NCI-H774 (cell line): ENCODE measurements at places on chromosomes 12 and 14.

- DNase-seq = no peak
Measured at GRCh38 chr14:100710826-100711462, 15.7 kb upstream of the DLK1 start.

GRCh38 chr12:79452906-79453305, 237.9 kb downstream of the PAWR start:
- no peak for DNase-seq

DNA sequence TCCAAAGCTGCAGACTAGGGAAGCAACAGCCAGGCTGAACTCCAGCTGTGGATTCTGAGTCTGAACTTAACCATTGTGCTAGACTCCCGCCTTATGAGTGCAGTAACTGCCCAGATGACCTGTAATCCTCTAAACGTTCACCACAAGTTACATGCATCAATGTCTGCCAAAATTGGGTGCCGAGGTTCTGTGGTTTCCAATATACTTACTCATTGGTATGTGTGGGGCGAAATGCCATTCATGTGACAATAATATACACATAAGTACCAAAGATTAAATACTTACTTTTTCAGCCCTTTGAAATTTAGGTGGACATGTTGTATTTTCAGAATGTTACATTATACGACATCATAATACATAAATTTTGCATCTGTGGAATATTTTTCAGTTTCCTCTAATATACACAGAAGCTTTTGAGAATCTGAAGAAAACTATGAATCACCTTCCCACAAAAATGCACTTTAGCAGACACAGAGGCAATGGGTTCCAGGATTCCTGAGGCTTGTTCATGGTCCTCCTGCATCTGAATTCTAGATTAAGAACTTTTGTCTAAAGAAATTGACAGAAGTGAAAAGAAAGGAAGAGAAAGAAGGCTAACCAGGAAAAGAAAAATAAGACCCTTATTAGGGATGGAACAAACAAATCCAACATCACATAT, 31.7 kb downstream of the GRIP1 start:
- DNase-seq = no peak

DNA sequence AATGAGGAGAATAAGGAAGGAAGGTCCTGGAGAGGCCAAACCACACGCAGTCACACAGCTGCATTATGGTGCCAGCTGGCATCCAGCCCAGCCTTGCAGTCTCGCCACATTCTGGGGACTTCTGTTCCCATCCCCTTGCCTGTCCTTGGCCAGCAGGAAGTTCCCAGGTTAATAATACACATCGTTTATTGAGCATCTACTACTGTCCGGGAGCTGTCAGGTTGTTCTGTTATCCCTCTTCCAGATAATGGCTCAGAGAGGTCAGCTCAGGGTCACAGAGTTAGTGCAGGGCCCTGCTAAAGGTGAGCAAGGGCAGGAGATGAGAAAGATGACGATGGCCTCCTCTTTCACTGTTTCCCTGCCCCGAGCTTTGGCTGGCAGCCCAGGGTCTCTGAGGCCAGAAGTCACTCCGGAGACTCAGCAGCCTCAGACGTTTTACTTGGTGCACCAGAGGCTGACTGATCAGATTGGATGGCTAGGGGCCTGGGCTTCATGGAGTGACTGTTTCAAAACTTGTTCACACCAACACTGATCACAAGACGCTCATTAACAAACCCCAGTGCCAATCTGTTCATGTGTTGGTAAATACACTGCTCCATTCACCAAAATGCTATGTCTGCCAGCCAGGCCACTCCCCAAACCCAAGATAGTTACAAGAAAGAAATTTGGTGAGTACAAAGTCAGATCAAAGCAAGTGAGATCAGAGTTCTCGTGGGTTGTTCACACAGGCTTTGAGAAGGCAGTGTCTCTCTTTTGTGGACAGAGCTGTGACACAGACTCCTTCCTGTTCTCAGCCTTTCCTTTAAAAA, 79.2 kb downstream of the B4GALNT3 start:
- DNase-seq = no peak

GRCh38 chr14:99143793-99144192, 128.2 kb downstream of the BCL11B start:
- DNase-seq = no peak

- DNase-seq = no peak
Measured at GRCh38 chr12:121001060-121001459, 15.2 kb downstream of the C12orf43 start.

GRCh38 chr14:101184572-101184971, 281.1 kb upstream of the RTL1 start:
- DNase-seq = no peak

- DNase-seq = no peak
Measured at GRCh38 chr12:6367969-6368892, 7.1 kb downstream of the SCNN1A start.

DNA sequence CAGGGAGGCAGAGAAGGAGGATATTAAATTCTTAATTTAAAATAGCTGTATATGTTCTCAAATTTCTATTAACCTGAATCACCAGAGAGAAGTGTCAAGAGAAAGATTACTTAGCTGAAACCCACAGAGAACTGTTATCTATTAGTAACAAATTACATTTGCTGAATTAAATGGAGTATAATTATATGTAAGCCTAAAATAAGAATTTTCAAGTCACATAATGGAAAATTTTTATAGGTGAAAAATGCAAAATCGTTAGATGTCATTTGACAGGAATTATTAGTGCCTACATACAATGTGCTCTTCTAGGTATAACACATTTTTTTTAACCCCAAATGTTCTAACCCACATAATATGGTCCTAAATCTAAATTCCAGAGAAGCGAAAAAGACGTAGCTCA, 4.1 kb upstream of the ATP2B1 start:
- no peak for DNase-seq

DNA sequence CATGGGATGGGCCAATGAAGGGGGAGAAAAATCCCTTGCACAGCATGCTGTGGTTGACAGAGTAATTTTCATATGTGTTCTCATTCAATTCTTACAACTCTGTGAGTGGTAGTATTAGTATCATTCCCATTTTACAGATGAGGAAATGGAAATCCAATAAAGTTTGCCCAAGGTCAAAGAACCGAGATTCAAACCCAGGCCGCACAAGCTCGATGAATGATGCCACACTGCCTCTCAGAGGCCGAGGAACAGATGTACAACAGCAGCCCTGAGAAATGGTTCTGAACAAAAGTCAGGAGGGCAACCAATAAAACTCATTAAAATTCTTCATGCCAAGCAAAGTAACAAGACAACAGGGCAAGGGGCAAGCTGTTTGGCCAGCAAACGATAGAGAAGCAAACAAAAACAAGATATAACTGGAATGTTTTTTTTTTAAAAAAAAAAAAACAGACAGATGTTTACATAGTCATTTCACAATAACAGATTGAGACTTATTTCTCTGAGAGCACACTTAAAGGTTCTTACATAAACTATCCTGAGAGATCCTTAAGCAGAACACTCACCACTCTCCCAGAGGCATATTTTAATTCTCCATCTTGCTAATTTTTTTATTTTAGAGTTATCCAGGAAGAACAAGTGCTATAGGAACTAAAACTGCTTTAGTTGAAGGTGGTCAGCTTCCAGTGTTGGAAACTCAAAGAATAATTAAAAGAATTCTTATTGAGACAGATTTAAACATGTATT, 85.8 kb downstream of the EXOC5 start:
- peak; percentile 0 for DNase-seq

DNA sequence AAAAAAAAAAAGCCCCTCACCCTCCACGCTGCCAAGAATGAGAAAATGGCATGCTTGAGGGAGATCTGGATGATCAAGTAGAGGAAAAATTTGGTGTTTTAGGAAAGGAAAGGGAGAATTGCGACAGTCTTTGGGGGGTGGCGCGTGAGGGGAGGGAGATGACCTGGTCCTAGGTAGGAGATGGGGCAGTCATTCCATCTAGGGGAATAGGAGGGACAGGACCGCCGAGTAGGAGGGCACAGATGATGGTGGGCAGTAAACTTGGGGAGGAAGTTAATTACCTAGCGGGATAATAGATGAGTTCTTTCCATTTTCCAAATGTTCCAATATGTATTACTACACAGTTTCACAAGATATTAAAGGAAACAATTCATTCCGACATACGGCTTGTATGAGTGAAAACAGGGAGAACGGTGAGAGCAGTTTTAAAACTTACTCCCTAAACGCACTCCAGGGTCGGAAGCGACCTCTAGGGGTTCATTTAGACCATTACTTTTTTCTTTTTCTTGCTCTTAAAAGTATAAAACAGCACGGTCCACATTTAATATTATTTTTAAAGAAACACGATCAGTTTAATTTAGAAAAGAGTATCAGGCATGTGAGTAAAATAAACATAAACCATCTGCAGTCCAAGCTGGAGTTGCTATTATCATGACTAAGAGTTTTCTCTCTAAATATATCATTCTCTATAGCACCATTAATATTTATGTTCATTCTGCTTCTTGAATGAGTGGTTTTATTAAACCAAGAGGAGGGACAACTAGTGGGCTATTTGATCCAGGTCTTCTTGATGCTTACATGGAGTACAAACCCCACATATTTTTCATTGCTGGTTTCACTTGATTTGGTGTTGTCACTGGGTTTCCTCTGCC, 3.0 kb upstream of the FNTB start:
- DNase-seq = no peak

DNA sequence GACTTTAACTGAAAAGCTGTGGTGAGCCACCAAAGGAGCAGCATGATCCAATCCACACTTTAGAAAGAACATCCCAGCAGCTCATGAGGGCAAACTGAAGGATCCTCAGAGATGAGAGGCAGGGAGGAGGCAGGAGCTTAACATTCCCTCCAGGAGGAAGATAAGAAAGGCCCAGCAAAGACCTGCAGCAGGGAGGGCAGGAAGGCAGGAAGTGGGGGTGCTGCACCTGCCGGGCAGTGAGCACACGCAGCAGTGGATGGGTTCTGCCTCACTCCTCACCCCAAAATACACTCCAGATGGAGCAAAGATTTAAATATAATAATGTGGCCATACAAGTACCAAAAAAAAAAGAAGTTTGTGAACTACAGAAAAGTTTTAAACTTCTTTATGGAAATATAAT, 48.4 kb downstream of the GCH1 start:
- no peak for DNase-seq

GRCh38 chr14:51304941-51305340, 64.9 kb downstream of the TMX1 start:
- DNase-seq = no peak

DNA sequence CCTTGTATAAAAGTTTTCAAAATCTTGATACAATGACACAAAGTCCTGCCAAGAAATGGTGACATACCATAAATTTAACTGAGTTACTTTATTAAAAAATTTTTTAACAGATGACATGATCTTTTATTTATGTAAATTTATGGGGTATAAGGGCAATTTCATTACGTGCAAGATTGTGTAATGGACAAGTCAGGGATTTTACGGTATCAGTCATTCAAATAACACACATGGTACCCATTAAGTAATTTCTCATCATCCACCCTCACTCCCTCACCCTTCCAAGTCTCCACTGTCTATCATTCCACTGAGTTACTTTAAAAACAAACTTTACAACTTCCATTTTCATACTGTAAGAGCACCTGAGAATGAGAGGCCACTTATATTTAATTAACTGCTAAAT, 37.4 kb downstream of the SPTLC2 start:
- DNase-seq = no peak

GRCh38 chr12:57128519-57129247, 400 bp downstream of the LRP1 start:
- DNase-seq = no peak

DNA sequence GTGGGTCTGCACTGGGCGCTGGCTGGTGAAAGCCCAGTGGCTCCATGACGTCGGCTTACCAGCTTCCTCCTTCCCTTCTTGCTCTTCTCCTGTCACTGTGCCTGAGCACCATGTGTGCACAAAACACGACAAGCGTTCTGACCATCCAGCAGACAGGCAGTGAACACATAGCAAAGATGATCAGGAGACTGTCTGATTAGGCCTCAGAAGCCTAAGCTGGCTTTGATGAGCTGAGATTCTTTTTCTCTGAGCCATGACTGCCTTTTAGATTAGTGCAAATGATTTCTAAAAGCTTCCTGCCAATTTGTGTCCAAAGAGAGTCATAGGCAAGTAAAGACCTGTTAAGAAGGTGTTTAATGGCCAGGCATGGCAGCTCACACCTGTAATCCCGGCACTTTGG, 83.1 kb downstream of the AACS start:
- no peak for DNase-seq

DNA sequence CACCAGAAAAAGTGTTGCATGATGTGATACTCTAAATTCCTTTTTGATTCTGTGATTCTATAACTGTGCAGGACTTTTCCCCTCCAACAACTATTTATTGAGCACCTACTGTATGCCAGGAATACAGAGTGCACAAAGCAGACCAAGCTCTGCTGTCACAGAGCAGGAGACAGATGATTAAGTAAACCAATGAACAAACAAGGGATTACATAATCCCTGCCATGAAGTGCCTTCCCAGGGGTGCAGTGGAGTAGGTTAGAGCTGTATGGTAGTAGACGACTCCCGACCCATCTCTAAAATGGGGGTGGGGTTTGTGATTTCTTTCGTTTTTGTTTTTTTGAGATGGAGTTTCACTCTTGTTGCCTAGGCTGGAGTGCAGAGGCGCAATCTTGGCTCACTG, 213.9 kb downstream of the TBX5 start:
- DNase-seq = no peak

GRCh38 chr12:67582238-67582834, 66.2 kb upstream of the DYRK2 start:
- DNase-seq = no peak

- DNase-seq = no peak
Measured at GRCh38 chr12:69056743-69057515, 124.0 kb upstream of the CPM start.

DNA sequence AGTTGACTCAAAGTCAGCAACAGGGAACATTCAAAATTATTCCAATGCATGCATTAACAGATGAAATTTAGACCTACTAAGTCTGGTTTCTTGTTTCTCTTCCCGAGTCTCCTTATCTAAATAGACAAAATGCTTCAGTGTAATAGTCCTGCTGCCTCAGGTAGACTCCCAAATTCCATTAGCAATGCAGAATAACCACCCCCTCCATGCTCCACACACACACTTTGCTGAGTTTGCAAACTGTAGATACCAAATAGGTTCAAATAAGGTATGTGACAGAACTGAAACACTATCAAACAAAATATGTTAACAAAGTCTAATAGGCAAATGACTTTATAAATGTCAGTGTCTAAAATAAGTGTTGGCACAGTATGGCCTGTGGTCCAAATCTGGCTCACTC, 451.1 kb upstream of the SOX5 start:
- no peak for DNase-seq

GRCh38 chr12:113860059-113860820, 105.9 kb downstream of the RBM19 start:
- DNase-seq = no peak

- no peak for DNase-seq
Measured at GRCh38 chr12:109888179-109889020, 8.1 kb upstream of the GLTP start.

GRCh38 chr14:54659365-54659764, 92.4 kb downstream of the SAMD4A start:
- no peak for DNase-seq

GRCh38 chr14:99752486-99753121, 40.6 kb upstream of the EML1 start:
- no peak for DNase-seq

GRCh38 chr12:68081561-68081960, 78.0 kb downstream of the IFNG start:
- DNase-seq = no peak

GRCh38 chr12:26090836-26091510, 33.9 kb downstream of the BHLHE41 start:
- DNase-seq = no peak
